ENCODE measurements at places on chromosomes 3 and 15.

DNA sequence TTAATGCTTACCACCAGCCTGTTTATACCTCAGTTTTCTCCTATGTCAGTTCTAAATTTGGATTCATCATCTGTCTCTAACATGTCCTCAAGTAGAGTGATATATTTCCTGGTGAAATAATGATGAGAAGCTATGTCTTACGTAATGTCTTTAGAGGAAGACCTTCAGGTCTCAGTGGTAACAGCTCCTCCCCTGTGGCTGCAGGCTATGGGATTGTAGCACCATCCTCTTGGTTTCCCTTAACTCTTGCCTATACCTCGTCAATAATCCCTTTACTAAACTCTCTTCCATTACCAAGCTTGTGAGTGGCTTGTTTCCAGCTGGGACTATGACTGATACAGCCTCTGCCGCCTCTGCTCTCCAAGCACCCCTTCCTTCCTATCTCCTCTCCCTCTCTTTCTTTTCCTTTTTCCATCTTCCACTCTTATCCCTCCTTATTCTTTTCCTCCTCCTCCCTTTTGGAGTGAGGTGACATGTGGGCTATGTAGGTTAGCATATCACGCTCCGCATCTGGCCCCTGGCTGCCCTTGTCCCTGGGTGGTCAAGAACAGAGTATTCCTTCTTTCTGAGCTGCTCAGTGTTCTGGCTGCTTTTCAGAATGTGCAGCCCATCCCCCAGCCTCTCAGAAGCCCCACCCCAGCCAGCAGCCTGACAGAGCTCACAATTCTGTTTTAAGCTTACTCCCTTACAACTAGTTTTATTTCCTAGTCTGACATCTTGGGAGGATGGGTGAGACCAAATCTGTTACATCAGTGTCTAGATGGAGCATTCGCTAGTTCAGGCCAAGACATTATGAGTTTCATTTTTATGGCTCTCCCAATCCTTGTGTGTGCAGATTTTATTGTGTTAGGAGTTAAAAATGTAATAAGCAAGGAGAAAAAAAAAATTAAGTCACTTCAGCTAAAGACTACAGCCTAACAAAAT is 75.0 kb upstream of the RNU6-1 start:
- no peak for DNase-seq

GRCh38 chr15:50135031-50135551 is 16.1 kb upstream of the ATP8B4 start:
- peak; percentile 88 for DNase-seq

DNA sequence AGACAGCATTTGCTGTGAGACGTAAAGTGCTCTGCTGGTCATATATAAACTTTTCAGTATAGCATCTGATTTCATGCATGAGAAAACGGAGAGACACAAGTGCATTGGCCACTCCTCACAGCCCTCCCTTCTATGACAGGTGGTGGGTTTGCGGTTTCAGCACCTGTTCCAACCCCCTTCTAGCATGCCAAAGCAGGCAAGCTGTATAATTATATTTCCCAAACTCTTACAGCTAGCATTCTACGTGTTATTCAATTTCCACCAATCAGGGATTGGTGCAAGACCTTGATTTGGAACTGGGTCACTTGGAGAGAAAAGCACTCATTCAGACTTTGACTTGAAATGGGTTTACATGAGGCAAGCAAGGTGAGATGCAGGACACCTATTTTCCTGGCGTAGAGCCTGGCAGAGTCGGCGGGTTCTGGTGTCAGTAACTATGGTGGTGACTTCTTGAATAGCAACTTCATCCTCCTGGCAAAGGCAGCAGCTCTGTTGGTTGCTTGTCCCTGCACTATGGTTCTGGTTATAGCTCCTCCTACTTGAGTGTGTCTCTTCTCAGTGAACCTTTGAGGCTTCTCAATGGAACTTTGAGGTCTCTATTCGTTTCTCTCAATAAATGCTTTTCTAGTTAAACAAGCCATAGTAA is 356.5 kb downstream of the TBL1XR1 start:
- no peak for DNase-seq

DNA sequence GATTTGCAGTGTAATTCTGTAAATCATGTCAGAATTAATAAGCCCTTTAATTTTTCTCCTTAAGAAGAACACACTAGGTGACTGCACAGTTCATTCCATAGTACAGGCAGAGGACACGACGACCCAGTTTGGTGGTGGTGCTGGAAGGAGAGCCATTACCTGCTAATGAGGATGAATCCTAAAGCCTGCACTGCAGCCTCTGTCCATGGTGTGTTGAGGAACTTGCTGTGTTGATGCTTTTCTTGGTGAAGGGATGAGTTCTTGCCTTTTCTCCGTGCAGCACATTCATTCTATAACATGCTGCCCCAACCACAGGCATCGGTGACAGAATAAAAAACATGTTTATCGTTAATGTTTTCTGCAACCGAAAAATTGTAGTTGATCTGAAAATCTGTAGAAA is 89.6 kb upstream of the VEPH1 start:
- DNase-seq, result no peak

GRCh38 chr15:80452166-80452565 is 48.0 kb downstream of the ARNT2 start:
- DNase-seq, result no peak

- DNase-seq, result peak; percentile 68
These were observed 6.4 kb upstream of the FMN1 start for GRCh38 chr15:33200903-33201302.

GRCh38 chr3:171944118-171945016 is 95.0 kb upstream of the FNDC3B start:
- no peak for DNase-seq

DNA sequence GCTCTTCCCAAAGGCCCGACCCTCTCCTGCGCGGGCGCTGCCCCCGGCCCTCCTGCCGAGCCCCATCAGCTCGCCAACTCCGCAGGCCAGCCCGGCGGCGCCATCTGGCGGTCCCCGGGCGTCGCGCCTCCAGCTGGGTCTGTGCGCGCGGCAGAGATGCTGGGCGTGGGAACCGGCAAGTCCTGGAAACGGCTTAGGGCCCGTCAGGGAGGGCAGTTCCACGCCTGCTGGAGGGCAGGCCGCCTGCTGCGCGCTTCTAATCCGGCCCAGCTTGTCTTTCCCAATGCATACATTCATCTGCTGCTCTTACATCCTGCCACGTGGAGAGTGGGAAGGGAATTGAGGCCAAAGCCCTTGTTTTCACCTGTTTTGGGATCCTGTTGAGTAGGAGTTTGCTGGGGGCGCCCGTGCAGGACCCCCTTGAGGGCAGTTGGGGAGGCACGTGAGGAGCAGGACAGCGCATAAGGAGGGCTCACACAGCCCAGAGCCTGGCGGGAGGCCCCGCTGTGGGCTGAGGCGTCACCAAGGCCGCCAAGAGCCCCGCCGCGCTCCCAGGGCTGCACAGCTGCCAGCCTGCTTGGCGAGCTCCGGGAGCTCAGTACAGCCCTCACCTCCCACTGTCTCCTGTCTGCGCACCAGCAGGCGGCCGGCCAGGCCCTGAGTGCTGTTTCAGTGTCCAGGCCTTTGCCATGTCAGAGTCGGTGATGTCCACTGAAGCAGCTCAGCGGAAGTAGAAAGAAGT is 165.6 kb downstream of the NSMCE3 start:
- peak; percentile 16 for DNase-seq

GRCh38 chr3:66172394-66172793 is 48.4 kb upstream of the SLC25A26 start:
- DNase-seq, result no peak

- DNase-seq, result no peak
These were observed 47.2 kb downstream of the CACNA2D3 start for GRCh38 chr3:54169524-54169923.

GRCh38 chr3:101632586-101632985 is 44.3 kb downstream of the ZBTB11 start:
- DNase-seq, result no peak

GRCh38 chr3:59749291-59749690 is 699.5 kb upstream of the CFAP20DC start:
- no peak for DNase-seq

GRCh38 chr15:52698514-52698913 is 19.3 kb upstream of the ATOSA start:
- no peak for DNase-seq

GRCh38 chr3:51500632-51501131 is 867 bp upstream of the DCAF1 start:
- DNase-seq, result no peak

DNA sequence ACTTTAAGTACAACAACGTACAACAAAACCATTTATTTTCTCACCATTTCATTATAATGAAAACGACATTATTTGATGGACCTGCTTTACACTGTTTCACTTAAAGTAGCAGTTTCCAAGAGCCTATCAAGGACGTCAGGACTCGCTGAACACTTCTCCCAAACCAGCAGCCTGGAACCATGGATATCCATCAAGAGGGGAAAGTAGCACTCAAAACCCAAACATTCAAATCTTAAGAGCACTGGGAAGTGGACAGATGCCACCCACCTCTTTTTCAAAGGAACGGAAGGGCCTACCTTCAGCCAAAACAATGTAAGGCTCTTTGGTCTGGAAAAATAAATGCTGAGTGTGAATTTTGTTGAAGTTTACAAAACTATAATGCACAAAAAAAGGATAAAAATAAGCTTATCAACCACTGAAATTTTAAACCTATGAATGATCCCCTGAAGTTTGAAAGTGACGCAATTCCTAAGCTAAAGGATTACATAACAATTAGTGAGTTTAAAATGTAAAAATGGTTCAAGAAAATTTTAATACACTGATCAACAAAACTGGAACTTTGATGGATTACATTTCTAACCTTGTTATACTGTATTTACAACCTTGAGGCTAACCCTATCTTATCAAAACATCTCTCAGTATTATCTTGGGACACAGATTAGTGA is 4.6 kb downstream of the PIK3R4 start:
- DNase-seq, result no peak

GRCh38 chr3:194306771-194307640 is 44.1 kb downstream of the CPN2 start:
- DNase-seq, result no peak

GRCh38 chr15:94917068-94917467 is 685.7 kb downstream of the MCTP2 start:
- DNase-seq, result no peak

- DNase-seq, result no peak
These were observed 4.4 kb downstream of the MYO5C start for GRCh38 chr15:52291204-52291603.

DNA sequence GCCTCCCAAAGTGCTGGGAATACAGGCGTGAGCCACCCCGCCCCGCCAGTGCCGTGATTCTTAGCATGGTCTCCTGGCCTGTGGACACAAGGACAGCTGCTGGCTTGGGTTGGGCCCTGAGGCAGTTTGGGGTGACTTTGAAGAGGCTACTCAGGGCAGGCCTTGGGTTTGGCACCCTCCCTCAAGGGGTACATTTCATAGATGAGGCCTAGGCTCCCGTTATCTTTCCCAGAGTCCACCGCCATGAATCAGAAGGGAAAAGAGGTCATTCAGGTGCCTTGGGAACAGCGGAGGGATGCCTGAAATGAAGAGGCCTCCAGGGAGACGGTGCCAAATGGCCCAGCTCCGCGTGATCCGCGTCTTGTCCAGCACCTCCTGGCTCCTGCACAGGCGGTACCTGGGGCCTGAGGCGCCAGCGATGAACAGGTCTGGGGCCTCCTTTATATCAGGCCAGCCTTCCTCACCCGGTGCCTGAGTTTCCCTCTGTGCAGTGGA is 9.3 kb downstream of the GNAI2 start:
- DNase-seq, result no peak

DNA sequence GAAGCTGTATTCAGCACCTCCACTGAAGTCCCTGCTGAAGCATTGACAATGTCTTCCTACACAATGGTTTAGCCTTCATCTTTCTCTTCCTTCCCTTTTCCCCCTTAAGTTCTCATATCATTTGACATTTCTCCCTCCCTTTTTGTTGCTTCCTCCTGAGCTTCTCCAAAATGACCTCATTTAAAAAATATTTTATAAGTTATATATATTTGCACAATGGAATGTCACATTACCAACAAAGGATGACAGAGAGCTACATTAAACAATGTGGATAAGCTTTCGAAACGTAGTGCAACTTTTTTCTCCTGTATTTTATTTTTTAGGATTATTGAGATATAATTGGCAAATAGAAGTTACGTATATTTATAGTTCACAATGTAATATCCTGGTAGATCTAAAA is 13.2 kb upstream of the DLG1 start:
- peak; percentile 54 for DNase-seq

DNA sequence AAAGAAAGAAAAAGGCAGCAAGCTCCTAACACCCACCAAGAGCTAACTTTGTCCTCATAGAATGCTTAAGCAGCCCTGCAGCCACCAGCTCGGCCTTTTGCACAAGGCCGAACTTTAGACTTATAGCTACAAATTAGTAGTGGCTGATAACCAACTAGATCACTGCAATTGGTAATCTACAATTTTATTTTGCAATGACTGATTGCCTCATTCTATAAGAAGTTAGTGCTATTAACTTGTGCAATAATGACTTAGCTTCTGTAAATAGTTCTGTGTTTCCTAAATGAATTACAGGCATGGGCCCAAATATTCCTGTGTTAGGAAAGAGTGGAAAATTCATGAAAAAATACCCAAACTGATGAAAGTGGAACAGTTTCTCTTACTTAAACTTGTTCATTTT is 284.8 kb upstream of the CFAP20DC start:
- no peak for DNase-seq

GRCh38 chr15:75732177-75732808 is 19.6 kb upstream of the CSPG4 start:
- DNase-seq, result no peak

GRCh38 chr3:98985431-98985830 is 83.9 kb upstream of the DCBLD2 start:
- no peak for DNase-seq

- DNase-seq, result no peak
These were observed 637 bp downstream of the CIP2A start for GRCh38 chr3:108588601-108589000.

DNA sequence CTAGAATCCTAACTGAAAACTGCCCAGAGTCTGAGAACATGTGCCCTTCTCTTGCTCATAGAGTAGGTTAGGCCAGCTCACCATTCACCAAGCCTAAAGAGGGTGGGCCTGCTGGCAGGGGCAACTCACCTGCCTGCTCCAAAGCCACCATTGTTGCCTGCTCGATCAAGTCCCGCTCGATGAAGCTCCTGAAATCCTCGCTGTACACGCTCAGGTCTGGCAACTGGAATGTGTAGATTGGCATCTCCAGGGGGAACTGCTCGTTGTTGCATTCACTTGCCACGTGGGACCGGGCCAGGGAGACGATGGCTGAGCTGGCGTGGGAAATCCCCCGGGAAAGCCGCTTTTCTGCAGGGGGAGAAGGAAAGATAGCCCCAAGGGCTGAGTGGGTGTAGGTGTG is 232.2 kb downstream of the KLF13 start:
- no peak for DNase-seq
